ENCODE measurements at places on chromosomes 11 and 22. TPM values are rescaled to one million over a fixed set of nuclear protein-coding genes. Genes with fewer than 3 reads are reported as not detected.

VSIG10L2 gene
- not detected for polyA plus RNA-seq

TLCD5 gene
- 10.4 TPM for polyA plus RNA-seq

C22orf15 gene
- not detected for polyA plus RNA-seq

ROM1 gene
- 0.29 TPM for polyA plus RNA-seq

SSRP1 gene
- polyA plus RNA-seq, result 28.2 TPM

CRYBA4 gene
- polyA plus RNA-seq, result not detected

GRM5 gene
- polyA plus RNA-seq, result 6.9 TPM

OR51I1 gene
- not detected for polyA plus RNA-seq

SCT gene
- polyA plus RNA-seq, result not detected

OR51B2 gene
- polyA plus RNA-seq, result not detected

MS4A7 gene
- not detected for polyA plus RNA-seq

TUB gene
- 58.1 TPM for polyA plus RNA-seq

PLA2G3 gene
- polyA plus RNA-seq, result not detected

OR52E8 gene
- not detected for polyA plus RNA-seq

POU2F3 gene
- polyA plus RNA-seq, result not detected

PDGFB gene
- 1.1 TPM for polyA plus RNA-seq

HMOX1 gene
- polyA plus RNA-seq, result not detected

SLC36A4 gene
- 13.9 TPM for polyA plus RNA-seq

MAJIN gene
- 3.6 TPM for polyA plus RNA-seq

SPATA19 gene
- polyA plus RNA-seq, result not detected

MB gene
- polyA plus RNA-seq, result not detected

OR5L1 gene
- polyA plus RNA-seq, result not detected

TNNT3 gene
- not detected for polyA plus RNA-seq

MIOX gene
- polyA plus RNA-seq, result not detected

C11orf65 gene
- 2.8 TPM for polyA plus RNA-seq

SAA4 gene
- polyA plus RNA-seq, result not detected

SLC17A6 gene
- not detected for polyA plus RNA-seq

CARS1 gene
- 65.2 TPM for polyA plus RNA-seq

OR52N4 gene
- polyA plus RNA-seq, result not detected

DRG1 gene
- 135 TPM for polyA plus RNA-seq

HBB gene
- 131 TPM for polyA plus RNA-seq

AP5B1 gene
- polyA plus RNA-seq, result 0.35 TPM

OR51B4 gene
- not detected for polyA plus RNA-seq

ACRV1 gene
- 0.56 TPM for polyA plus RNA-seq

DDTL gene
- polyA plus RNA-seq, result 2.6 TPM

RCOR2 gene
- polyA plus RNA-seq, result not detected

NXPE4 gene
- not detected for polyA plus RNA-seq

P2RX6 gene
- 0.42 TPM for polyA plus RNA-seq

TRIOBP gene
- polyA plus RNA-seq, result 0.23 TPM

SMC1B gene
- not detected for polyA plus RNA-seq

RAPSN gene
- polyA plus RNA-seq, result not detected

TIMP3 gene
- polyA plus RNA-seq, result 4.4 TPM

SCYL1 gene
- polyA plus RNA-seq, result 24.7 TPM

TMEM184B gene
- polyA plus RNA-seq, result 24.6 TPM

TRIM64 gene
- polyA plus RNA-seq, result not detected

ART1 gene
- not detected for polyA plus RNA-seq

CRYBB3 gene
- polyA plus RNA-seq, result not detected

SLC6A5 gene
- 0.60 TPM for polyA plus RNA-seq

CTSW gene
- polyA plus RNA-seq, result not detected

Measured in Purkinje cell (primary cell).